ENCODE measurements at places on chromosomes 5 and 9.

GRCh38 chr9:35313916-35314315 lies 152.1 kb downstream of the UNC13B start:
- DNase-seq = no peak

DNA sequence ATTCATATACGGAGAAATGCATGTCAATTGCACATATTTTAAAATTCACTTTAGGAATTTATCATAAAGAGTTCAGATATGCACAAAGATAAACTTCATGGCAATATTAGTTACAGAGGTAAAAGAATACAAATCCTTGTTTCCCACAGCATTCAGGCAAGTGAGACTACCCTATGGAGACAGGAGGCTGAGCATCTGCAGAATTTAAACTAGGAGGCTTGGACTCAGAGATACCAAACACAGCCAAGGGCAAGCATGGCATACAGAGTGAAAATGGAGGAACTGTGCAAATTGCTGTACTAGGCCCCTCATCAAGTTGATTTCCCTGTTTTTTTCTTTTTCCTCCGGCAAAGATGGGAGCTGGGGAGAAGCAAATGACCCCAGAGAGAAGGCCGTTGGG lies 94.2 kb downstream of the SLC24A2 start:
- DNase-seq = no peak

DNA sequence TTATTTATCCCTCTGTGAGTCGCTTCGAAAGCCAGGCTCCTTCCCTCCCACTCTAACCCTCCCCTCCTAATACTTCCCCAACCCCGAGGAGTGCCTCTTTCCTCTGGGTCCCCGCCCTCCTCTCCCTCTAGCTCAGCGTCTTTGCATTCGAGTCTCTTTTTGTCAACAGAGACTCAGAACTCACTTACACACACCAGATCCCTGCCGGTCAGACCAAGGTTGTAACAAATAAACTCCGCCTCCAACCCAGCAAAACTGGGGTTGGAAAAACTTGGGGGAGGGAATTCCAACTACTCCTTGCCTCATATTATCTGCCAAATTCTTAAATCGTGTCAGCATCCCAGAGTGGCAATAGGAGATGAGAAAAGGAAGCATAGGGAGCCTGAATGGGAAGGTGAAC lies at the start of gene HTR1A:
Gene HTR1A (minus strand): TSS at position 167 of the 400 bp plus-strand sequence. CDS start 726 bp downstream, outside the sequence.
- DNase-seq = no peak

DNA sequence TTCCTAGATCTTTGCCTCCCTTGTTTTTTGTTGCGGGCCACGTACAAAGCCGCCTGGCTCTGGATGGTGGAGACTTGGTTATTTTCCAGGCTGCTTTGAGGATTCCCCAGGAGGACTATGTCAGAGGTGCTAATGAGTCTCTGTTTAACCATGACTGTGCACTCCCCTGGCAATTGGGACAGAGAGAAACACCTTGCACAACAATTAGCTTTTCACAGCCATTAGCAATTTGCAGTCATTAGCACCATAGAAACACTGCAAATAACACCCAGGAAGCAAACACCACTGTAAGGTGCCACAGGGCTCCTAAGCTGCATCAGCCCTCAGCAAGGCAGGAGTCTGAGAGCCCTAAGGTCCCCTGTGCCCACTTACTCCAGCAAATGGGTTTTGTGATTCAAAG lies 201.0 kb upstream of the VLDLR start:
- DNase-seq = no peak

- no peak for DNase-seq
Observed at GRCh38 chr9:81499021-81499454, 190.3 kb downstream of the TLE1 start.

DNA sequence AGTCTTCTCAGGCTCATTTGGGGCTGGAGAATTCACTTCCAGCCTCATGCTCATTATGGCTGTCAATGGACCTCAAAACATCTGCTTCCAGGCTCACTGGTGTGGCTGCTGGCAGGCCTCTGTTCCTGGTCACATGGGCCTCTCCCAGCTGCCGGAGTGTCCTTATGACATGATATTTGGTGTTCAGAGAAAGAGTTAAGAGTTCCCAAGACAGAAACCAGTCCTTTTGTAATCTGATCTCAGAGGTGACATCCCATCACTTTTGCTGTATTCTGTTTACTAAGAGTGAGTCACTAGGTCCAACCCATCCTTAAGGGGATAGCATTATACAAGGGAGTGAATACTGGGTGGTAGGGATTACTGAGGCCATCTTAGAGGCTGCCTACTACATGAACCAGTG lies 104.6 kb downstream of the CACNA1B start:
- no peak for DNase-seq

- no peak for DNase-seq
Observed at GRCh38 chr5:35306716-35307365, 76.6 kb upstream of the PRLR start.

DNA sequence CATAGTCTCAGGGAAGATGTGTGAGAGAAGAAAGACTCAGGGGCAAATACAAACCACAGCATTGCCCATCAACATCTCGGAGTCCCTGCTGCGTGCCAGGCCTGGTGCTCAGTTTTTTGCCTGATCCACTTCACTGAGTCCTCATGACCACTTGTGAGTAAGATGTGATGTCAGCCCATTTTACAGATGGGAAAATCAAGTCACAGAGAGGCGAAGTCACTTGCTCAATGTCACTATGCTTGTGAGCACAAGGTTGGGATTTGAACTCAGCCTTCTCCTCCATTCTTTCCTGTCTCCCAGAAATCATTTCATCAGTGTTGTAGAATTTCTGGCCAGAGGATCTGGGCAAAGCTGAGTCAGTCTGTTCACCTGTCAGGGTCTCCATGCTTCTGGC lies 34.6 kb upstream of the PSD2 start:
- no peak for DNase-seq

GRCh38 chr5:43039471-43040286 lies 440 bp downstream of the ANXA2R start:
- DNase-seq = no peak

- no peak for DNase-seq
Observed at GRCh38 chr9:77447646-77448045, 200.5 kb downstream of the GNA14 start.

DNA sequence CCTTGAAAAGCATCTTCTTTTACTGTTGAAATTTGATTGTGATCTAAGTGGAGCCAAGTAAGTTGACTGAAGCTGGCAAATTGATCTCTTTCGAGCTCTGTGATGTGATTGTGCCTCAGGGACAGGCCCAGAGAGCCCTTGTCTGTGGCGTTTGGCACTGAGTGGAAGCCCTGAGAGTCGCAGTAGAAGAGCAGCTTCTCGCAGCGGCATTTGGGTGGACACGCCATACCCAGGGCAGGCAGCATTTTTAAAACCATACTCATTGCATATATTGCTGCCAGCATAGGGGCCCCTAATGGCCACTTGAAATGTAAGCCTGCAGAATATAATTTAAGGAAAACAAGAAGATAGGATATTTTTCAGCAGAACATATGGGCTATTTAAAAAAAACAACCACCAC lies 894 bp downstream of the LRRTM2 start:
- no peak for DNase-seq

GRCh38 chr5:104606258-104606829 lies 1043.8 kb upstream of the NUDT12 start:
- no peak for DNase-seq

- no peak for DNase-seq
Observed at GRCh38 chr9:982394-983230, 6.2 kb downstream of the DMRT3 start.

GRCh38 chr9:120914396-120914795 lies 12.2 kb downstream of the TRAF1 start:
- no peak for DNase-seq

- DNase-seq = no peak
Observed at GRCh38 chr9:89363921-89364665, 45.8 kb downstream of the SECISBP2 start.

- no peak for DNase-seq
Observed at GRCh38 chr5:175795959-175796358, 75.4 kb upstream of the CPLX2 start.

- no peak for DNase-seq
Observed at GRCh38 chr5:317086-317811, 4.3 kb upstream of the AHRR start.

DNA sequence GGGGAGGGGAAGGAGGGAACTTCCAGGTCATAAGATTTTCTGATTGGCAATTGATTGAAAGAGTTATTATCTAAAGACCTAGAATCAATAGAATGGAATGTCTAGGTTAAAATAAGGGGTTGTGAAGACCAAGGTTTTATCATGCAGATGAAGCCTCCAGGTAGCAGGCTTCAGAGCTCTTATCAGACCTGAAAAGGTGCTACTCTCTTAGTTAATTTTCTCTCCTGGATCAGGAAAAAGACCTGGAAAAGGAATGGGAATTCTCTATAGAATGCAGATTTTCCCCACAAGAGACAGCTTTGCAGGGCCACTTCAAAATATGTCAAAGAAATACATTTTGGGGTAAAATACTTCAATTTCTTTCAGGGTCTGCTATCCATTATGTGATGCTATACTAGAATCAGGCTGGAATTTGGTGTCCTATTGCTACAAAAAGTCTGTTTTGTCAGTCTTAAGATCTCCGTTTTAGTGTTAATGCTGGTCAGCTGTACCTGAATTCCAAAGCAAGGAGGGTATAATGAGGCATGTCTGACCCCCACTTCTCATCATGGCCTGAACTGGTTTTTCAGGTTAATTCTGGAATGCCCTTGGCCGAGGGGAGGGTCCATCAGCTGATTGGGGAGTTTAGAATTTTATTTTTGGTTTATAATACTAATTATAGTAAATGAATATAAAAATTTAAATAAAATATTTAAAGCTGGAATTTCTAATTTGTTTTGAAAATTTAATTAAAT lies 16.6 kb upstream of the STOM start:
- no peak for DNase-seq

DNA sequence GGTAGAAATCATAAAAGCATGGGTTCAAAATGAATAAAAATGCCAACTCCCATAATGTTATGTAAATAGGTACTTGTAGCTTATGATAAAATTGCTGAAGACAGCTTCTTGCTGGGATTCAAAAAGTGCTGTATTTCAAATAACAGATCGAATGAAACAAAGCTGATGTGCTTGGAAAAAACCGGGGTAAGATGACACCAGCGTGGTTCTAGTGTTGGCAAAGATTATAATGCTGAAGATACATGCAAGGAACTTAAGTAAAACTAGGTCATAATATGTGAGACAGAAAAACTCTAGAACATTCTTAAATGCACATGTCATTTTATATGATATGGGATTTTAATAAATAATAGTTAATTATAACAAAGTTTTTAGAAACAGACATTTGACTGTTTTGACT lies 44.4 kb upstream of the APC start:
- DNase-seq = no peak

GRCh38 chr5:72628771-72629371 lies 121.7 kb upstream of the ZNF366 start:
- DNase-seq = no peak

- DNase-seq = no peak
Observed at GRCh38 chr5:50738864-50739263, 72.4 kb downstream of the PARP8 start.

GRCh38 chr5:116953251-116953930 lies 378.8 kb upstream of the SEMA6A start:
- DNase-seq = no peak

GRCh38 chr5:57761513-57761912 lies 278.9 kb upstream of the ACTBL2 start:
- no peak for DNase-seq

DNA sequence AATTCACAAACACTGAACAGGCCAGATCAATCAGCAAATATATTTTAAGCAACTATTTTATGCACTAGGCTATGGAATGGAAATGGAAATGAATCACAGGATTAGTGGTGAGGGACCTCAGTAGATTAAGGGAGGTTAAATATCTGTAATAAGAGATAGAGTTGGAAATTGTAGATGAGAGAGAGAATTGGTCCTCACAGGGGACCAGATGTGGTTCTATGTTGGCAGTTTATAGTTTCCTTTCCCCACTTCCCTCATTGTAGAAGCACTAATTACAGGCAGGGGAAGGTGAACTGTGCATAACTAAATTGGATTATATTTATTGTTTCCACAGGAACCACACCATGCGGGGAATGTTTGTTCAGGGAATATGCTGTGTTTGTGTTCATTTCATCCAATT lies 496.2 kb downstream of the ARHGEF28 start:
- no peak for DNase-seq

DNA sequence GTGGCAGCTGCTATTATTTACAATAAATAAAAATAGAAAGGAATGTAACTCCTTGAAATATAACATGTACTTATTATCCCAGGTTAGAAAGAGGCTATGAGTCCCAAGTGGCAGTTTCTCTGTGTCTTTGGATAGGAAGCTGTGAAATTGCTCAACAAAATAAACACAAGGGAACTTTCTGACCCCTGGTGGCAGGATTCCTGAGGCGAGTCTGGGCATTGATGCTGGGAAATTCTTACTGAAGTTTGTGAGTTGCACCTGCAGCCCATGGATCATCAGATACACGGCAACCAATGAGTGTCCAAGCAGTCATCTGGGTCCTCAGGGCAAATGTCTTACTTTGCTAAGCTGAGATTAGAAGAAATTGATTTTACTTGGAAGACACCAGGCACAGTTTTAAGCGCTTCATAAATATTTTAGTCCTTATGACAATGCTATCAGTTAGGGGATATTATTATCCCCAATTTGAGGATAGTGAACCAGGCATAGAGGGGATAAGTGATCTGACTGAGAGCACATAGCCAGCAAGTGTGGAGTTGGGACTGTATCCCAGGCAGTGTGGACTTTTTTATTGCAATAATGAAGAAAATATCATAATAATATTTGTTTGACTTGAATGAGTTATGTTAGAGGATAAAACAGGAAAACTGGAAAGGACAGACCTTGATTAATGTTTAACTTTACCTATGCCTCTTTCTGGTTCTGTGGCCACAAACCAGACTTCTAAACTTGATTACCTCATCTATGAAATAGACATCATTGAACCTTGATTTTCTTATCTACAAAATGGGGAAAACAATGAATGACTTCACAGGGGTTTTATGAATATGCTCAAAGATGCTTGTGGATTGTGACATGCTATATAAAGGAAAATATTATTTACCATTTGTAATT lies 265.5 kb upstream of the ADAMTSL1 start:
- DNase-seq = peak; percentile 39

GRCh38 chr9:131487001-131487400 lies 15.7 kb upstream of the POMT1 start:
- no peak for DNase-seq

DNA sequence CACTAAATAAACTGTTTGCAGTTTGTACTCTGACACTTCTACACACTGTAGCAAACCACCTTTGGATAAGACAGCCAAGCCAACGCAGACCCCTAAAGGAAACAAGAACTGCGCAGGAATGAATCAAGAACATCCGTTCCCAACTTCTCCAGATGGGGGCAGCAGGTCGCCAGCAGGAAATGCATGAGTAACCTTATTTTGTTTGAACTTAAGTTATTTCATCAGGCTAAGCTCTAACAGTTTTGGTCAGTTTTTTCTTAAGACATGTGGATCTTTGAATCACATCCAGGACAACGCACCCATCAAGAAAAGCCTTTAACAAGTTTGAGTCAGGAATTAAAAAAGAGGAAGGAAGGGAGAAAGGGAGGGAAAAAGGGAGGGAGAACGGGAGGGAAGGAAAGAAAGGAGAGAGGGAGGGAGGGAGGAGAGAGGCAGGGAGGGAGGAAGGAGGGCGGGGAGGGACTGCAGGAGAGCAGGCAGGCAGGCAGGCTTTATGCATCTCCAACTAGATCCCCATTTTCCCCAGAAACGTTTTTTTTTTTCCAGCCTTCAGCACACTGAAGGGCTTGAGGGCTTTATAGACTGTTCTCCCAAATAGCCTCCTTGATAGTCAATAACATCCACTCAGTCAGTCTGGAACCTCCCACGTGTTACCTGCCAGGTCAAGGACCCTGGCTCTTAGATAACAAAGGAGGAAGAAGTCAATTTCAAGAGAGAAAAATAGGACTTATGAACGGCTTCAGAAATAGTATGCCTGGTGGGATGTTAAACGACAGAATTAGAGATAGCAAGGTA lies 22.2 kb downstream of the BHMT start:
- peak; percentile 72 for DNase-seq

Measured in left renal pelvis (tissue), 4 donors.